ENCODE measurements at places on chromosomes 4 and X. TPM values are rescaled to one million over a fixed set of nuclear protein-coding genes. Genes with fewer than 3 reads are reported as not detected.

The PDE5A gene
- 0.64 TPM for total RNA-seq

The ADAD1 gene
- total RNA-seq, result not detected

The XG gene
- total RNA-seq, result not detected

The SPANXA2 gene
- total RNA-seq, result not detected

The MAGEA8 gene
- total RNA-seq, result not detected

The SMIM10L2A gene
- total RNA-seq, result 0.31 TPM

The STAP1 gene
- total RNA-seq, result 5.5 TPM

The ITM2A gene
- total RNA-seq, result 87.7 TPM
